Left renal pelvis (tissue), 4 donors: ENCODE measurements at places on chromosomes 5 and 9.

DNA sequence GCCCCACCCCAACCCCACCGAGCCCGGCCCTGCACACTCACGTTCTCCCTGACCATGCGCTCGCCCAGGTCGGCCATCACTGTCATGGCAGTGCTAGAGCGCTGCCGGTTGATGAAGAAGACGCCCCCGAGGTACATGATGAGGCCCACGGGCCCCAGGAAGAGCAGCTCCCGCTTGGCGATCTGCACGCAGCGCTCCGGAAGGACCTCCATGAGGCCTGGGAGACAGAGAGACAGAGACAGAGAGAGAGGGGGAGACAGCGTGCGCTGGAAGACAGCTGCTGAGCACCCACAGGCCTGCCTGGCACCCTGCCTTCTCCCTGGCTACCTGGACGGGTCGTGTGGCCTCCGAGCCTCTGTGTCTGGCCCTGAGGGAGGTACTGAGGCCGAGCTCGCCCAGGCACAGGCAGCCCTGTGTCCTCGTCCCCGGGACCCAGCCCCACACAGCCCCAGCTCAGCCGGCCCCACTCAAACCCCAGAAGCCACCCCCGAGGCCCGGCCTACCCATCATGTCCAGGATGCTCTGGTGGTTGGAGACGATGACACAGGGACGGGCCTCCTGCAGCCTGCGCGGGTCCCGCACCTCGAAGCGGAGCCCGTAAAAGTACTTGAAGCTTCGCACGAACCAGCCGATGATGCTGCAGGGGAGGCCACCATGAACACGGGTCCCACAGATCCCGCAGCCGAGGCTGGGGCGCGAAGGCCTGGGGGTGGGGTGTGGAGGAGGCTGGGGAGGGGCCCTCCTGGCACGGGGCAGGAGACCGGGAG is 10.2 kb downstream of the AGPAT2 start:
- no peak for DNase-seq

DNA sequence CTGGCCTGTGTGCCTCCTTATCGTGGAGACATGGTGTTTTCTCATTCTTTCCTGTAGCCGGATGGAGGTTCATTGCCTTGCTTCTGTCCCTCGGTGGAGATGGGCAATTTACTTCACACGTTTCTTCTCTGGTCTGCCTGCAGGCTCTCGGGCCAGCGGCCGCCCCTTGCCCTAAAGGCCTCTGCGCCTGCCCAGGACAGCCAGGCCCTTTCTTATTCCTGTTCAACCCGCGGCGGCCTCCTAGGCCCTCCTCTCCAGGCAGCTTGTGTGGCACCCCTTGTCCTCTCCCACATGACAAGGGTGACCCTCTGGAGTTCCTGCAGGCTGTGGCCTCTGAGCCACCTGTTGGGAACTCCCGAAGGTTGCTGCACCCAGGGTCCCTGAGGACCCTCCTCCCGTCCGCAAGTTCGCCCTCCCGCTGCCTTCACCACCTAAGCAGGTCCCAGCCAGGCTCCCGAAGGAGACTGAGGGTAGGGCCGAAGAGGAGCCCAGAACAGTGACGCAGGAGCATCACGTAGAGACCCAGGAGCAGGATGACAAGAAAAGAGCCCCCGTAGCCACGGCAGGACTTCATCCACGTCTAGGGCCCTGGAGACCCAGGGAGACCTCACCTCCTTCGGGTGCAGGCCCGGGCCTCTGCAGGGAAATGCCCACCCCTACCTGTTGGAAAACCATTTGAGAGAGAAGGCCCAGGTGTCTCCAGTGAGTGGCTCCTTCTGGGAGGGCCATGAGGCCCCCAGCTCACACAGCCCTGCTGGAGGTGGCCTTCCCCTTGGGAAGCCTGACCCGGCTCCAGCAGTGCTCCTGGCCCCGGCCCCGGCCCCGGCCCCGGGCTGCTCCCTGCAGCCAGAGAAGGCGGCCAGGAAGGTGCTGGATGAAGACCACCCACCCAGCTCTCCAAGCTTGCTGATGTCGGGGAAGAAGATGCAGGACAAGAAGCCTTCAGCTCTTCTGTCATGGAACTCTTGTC is 291.4 kb downstream of the TLE4 start:
- DNase-seq = no peak

DNA sequence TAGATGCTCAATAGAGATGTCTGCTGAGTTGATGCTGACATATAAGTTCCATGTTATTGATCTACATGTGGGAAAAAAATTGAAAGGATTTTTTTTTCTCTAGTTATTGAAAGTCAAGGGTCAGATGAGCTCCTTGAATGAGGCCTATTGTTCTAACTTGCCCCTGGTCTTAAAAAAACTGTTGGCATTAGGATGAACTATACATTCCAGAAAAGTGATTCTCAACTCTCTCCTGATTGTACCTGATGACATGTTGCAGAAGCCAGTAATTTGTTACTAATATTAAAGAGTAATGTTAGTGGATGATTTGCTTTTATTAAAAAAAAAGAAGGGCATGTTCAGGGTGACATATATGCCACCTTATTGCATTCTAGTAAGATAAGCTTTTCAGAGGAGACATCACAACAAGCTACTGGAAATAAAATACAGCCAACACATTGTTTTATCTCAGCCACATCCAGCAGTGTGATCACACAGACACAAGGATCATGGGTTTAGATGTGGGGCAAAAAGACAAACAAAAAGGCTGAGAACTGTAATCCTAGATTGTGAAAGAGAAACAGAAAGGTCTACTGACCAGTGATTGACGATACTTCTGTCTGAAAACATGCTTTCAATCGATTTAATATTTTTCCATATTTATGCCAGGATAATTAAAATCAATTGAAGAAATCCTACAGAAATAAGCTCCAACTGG is 1314.1 kb upstream of the C9orf72 start:
- no peak for DNase-seq

- no peak for DNase-seq
Measured at GRCh38 chr9:124146031-124146561, 111.7 kb upstream of the NEK6 start.

DNA sequence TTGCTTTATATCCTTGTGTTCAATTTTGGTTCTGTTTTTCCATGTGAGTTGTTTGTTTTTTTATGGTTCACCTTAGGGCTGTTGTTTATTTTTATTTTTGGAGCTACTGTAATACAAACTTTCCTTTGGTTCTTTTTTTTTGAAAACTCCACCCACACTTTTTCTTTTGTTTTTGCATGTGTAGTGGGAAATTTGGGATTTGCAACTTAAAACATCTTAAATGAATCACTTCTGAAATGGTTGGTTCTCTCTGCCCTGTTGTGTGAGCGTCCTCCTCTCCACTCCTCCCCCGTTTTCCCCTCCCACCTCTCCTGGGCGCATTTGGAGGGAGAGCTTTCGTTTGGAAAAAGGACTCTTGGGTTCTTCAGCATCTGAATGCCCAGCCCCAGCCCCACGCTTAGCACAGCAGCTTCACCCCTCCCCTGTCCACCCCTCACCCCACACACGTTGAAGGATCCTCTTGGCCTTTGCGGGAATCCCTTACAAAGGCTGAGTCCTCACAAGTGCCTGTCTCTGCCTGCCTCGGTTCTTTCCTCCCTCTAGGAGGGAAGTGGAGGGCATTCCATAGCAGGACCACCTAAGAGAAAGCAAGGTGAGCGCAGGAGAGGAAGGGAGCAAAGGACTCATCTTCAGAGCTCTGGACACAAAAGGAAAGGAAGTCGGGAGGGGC is 67.2 kb downstream of the DMRT1 start:
- DNase-seq = no peak

GRCh38 chr5:65161655-65162054 is 320.1 kb downstream of the ADAMTS6 start:
- no peak for DNase-seq

- no peak for DNase-seq
Measured at GRCh38 chr9:2729003-2729402, 11.7 kb downstream of the KCNV2 start.

DNA sequence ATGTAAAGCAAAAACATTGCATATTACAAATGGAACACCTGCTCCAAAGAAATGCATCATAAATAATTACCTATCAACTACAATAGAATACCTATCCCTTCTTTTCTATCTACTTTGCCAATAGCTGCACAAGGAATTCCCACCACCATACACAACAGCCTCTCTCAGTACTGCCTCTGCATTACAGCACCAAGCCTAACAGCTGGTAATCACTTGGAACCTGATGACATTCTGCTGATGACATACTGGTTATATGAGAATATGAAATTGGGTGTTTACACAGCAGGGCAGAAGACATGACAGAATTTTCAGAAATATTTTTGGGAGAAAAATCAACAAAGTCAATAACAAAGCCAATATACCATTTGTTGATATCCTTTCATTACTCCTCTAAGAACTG is 43.2 kb downstream of the PSMB7 start:
- no peak for DNase-seq

GRCh38 chr9:13089666-13090065 is 189.8 kb downstream of the MPDZ start:
- no peak for DNase-seq

DNA sequence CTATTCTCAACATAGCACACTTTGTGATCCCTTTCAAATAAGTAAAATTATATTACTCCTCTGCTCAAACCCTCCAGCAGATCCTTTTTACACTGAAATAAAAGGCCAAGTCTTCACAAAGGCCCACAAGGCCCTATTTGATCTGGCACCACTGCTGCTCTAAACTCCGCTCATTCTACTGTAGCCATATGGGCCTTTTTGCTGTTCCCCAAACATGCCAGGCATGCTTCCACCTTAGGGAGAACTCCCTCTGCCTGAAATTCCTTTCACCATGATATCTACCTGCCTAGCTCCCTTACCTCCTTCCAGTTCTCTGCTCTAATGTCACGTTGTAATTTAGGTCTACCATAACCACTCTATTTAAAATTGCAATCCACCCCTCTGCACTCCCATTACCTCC is 28.3 kb downstream of the NRG2 start:
- DNase-seq = no peak

DNA sequence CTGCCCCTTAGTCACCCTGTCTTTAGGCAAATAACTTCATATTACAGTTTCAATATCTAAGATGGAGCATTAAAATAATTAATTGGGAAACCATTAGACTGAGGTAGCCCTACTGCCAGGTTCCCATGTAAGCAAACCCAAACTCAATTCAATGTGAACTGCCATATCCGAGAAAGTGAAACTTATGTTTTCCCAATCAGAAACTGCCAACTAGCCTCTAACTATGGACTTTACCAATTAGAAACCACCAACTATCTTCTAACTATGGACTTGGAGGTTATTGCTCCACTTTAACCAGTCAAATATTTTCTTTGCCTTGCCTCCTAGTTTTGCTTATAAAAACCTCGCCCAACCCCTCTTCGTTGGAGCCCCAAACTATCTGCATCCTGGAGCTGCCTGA is 218.5 kb downstream of the ENC1 start:
- DNase-seq = no peak

- no peak for DNase-seq
Measured at GRCh38 chr9:21499912-21500311, 17.8 kb upstream of the IFNE start.

DNA sequence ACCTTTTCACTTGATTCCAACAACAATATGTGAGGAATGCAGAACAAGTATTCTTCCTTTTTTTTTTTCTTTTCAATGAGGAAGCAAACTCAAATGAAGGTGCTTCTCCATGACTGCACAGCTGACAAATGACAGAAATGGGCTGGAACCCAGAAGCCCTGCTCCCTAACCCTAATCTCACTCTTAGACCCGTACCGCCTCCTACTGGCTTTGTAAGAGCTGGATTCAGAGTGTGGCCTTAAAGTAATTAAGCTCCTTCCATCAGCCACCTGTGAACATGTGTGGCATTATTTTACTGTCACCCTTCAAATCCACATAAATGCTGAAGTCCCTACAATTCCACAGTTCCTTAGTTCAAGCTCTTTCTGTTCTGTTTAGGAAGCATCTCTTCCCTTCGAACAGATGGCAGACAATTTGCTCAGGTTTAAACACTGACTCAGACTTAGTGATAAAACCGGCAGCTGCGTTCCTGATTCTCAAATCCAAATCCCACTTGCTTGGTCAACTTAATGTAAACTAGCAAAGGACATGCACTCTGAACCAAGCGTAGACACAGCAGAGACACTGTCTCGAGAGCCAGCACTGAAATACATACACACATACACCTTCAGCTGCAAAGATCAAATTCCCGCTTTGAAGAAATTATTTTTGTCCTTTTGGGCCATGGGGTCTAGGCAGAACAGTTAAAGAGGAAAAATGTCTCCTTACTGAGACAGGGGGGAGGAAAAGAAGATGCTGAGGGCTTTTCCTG is 316.7 kb upstream of the TLE4 start:
- DNase-seq = no peak

- no peak for DNase-seq
Measured at GRCh38 chr5:72428669-72429068, 78.5 kb downstream of the ZNF366 start.

GRCh38 chr5:161600156-161600555 is 53.6 kb upstream of the GABRB2 start:
- DNase-seq = no peak

GRCh38 chr5:115772731-115773475 is 43.6 kb downstream of the CDO1 start:
- no peak for DNase-seq

DNA sequence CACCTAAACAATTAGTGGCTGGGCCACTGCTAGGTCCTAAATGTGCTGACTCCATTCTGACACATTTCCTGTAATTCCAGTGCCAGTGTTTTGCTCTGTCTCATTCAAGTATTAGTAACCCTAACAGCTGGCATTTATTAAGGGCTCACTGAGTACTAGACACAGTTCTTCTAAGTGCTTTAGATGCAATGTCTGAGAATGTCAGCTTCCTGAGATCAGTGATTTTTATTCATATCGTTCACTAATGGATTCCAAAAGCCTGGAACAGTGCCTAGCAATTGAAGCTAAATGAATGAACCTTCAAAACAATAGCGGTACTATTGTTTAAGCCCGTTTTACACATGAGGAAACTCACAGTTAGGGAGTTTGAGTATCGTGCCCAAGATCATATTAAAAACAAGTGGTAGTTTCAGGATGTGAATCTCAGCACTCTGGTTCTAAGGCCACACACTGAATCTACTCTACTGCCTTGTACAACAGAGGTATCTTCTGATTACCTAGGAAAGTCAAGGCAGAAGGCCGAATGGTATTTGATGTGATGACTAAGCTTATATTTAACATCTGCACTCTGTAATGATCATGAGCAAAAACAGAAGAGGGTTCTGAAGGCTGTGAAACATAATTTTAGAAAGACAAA is 304.0 kb downstream of the PJA2 start:
- DNase-seq = no peak

- no peak for DNase-seq
Measured at GRCh38 chr9:95936579-95937075, 61.1 kb downstream of the ERCC6L2 start.

DNA sequence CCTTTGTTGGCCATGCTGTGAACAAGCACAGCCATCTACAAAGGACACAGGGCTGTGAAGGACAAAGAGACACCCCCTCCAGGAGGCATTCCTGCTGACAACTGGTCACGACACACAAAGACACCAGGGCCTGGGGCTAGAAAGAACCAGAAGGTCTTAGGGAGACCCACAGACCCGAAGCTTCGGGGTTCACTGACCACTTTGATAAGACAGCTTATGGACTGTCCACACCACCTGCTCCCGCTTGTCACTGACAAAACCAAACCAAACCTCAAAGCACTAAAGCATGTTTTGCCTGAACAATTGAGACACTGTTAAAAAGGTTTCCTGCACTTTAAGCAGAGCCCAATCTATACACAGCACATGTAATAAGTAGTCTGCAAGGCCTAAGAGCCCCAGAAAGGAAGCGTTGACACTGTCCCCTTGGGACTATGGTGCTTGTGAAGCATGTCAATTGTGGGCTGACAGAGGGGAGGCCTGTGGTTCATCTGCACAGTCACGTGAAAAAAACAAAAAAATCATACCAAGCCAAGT is 185.0 kb downstream of the GAPVD1 start:
- DNase-seq = no peak

GRCh38 chr5:160970605-160971191 is 118.7 kb upstream of the ATP10B start:
- DNase-seq = no peak
